ENCODE measurements at places on chromosomes 11 and 22.

DNA sequence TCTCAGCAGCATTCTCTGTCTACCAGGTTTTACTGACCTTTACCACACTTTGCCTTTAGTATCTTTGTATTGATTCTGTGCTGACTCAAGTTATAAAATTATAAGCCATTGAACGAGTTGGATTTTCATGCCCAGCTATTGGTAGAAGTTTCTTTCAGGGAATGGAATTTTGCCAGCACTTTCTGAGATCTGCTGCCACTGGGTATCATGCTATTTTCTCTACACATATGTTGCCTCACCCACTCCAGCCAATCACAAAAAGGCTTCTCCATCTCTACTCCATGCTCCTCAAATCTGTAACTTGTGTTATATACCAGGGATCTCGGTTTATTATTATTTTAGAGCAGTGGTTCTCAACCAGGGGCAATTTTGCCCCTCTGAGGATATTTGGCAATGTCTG lies 25.2 kb downstream of the C11orf96 start:
- H3K27ac ChIP-seq: no peak overlapping the region
- no peak overlapping the region for H3K4me3 ChIP-seq
- DNase-seq: no peak
- peaks cover 37% of the 10 kb centered on the region for H3K27me3 ChIP-seq
- H3K36me3 ChIP-seq: no peaks in the 10 kb centered on the region

GRCh38 chr11:117220568-117220967 lies 11.3 kb downstream of the PCSK7 start:
- DNase-seq: no peak
- H3K27ac ChIP-seq: no peak overlapping the region
- no peaks in the 10 kb centered on the region for H3K27me3 ChIP-seq
- H3K4me1 ChIP-seq: no peaks in the 10 kb centered on the region
- H3K4me3 ChIP-seq: no peak overlapping the region
- H3K36me3 ChIP-seq: peaks cover 15% of the 10 kb centered on the region

- H3K4me3 ChIP-seq: no peak overlapping the region
- no peak for DNase-seq
- no peaks in the 10 kb centered on the region for H3K27me3 ChIP-seq
- H3K4me1 ChIP-seq: no peaks in the 10 kb centered on the region
Observed at GRCh38 chr11:115077740-115078139, 399.4 kb downstream of the NXPE2 start.

DNA sequence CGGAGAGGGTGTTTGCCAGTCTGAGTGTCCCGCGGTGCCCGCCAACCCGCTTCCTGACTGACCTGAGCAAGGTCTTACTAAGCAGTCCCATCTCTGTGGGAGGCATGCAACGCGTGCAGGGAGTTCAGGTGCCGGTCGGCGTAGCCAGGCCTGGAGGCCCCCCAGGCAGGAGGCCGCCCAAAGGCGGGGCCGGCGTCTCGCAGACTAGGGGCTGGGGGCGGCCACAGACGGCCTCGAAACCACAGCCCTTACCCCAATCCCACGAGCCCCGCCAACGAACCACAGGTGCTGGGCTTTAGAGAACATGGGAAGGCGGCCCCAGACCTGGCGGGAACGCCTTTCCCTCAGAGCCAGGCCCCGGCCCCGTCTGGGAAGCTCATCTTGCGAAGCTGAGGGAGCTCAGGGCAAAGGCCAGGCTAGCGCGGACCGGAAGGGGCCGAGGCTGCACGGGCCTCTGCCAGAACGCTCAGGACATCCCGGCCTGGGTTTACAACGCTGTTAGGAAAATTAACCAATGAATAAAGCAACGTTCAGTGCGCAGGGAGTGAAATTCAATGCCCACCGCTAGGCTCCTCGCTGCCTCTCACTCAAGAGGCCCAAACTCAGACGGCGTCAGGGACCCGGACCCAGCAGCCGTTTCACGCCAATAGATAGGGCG lies 2.1 kb upstream of the MTFP1 start:
- DNase-seq: peak; percentile 78
- peak overlapping the region; percentile 95 for H3K27ac ChIP-seq
- peak overlapping the region; percentile 97 for H3K4me3 ChIP-seq
- peaks cover 60% of the 10 kb centered on the region for H3K4me1 ChIP-seq
- peaks cover 16% of the 10 kb centered on the region for H3K36me3 ChIP-seq
- H3K27me3 ChIP-seq: no peaks in the 10 kb centered on the region

DNA sequence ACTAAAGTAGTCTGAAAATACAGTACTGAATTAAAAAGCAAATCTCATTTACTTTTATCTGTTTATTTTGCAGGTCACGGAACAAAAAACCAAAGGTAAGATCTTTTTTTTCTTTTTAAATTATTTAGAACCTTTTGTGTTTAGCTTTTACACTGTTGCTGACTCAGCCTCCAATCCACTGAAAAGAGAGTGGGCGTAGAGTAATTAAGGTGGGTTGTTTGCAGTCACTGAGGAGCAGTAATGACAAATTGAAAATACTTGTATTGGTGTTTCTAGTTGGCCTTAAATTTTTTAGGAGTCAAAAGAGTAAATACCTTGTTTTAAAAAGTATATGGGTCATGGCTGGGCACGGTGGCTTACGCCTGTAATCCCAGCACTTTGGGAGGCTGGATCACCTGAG lies 73.4 kb downstream of the TNRC6B start:
- H3K4me3 ChIP-seq: peak overlapping the region; percentile 8
- peaks cover 4% of the 10 kb centered on the region for H3K36me3 ChIP-seq
- H3K4me1 ChIP-seq: peaks cover 89% of the 10 kb centered on the region
- H3K27me3 ChIP-seq: no peaks in the 10 kb centered on the region
- H3K27ac ChIP-seq: peak overlapping the region; percentile 85
- DNase-seq: peak; percentile 26

- DNase-seq: peak; percentile 23
- H3K4me3 ChIP-seq: peak overlapping the region; percentile 70
- peak overlapping the region; percentile 89 for H3K27ac ChIP-seq
- H3K27me3 ChIP-seq: no peaks in the 10 kb centered on the region
Observed at GRCh38 chr22:24106385-24107381, 74.6 kb upstream of the SUSD2 start.

DNA sequence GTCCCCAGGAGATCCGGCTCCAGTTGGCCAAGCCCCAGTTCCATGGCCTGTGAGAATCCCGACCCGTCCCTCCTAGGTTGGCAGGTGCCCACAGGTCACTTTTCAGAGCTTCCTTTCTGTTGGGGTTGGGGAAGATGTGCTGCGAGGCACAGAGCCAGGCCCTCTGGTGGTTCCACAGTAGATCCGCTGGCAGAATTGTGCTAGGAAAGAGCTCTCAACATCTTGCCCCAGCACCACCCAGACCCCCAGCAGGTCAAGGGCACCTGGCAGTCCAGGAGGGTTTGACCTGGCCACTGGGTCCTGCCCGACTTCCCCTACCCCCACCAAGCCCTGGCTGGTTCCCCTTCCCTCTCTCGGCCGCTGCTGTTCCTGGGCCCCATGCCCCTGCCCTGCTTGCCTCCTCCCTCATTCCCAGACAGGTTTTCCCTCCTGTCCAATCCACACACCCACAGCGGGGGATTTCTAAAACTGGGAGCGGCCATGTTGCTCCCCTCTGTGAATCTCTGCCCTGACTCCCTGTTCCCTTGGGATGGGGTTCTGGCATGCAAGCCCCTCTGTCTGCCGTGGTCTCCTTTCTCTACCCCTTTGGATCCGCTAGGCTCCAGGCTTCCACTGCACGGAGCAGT lies 26.2 kb upstream of the GCAT start:
- H3K4me3 ChIP-seq: no peak overlapping the region
- no peaks in the 10 kb centered on the region for H3K4me1 ChIP-seq
- DNase-seq: no peak
- no peaks in the 10 kb centered on the region for H3K27me3 ChIP-seq
- no peaks in the 10 kb centered on the region for H3K36me3 ChIP-seq

DNA sequence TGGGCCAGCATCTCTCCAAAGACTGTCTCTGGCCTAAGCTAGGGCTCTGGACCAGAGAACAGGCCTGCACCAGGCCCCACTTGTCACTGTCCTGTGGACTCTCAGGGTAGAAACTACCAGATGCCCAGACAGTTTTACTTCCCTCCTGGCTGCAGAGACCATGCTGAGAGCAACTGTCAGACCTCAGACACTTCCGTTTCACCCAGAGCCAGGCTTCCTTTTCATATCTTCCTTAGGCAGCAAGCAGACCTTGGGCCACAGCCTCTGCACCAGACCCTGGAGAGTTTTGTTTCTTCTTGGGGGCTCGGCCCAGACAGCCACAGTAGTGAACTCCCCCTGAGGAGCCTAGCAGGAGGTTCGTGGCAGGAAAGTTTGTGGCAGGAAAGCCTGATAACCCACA lies 12.1 kb upstream of the FCHSD2 start:
- no peaks in the 10 kb centered on the region for H3K36me3 ChIP-seq
- peak overlapping the region; percentile 6 for H3K4me3 ChIP-seq
- H3K27me3 ChIP-seq: no peaks in the 10 kb centered on the region
- peaks cover 57% of the 10 kb centered on the region for H3K4me1 ChIP-seq
- peak overlapping the region; percentile 85 for H3K27ac ChIP-seq

DNA sequence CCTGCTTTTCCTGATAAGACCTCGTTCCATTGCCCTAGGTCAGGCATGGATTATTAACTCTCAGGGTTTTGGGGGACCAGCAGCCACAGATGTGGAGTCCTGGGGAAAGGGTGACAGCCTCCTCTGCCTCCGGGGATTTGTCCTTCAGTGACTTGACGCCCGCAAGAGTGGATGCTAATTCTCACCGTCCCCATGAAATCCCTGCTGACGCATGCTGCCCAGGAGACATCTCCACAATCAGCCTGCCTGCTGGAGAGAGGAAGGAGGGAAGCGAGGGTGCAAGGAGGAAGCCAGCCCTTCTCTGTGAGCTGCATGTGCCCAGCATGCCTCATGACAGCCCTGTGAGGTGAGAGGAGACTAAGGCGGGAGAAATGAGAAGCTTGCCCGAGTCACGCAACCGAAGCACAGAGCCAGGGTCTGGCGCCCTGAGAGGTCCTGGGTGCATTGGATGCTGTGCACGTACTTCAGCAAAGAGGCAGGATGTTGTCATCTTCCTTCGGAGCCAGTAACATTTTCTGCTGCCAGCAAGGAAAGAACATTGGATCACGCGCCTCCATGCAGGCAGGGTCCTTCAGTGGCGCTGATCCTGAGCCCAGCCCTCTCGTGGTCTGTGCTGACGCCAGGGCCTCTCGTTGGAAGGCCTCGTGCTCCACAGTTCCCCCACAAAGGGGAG lies 27.3 kb upstream of the KRTAP5-6 start:
- DNase-seq: no peak
- no peaks in the 10 kb centered on the region for H3K36me3 ChIP-seq
- no peak overlapping the region for H3K4me3 ChIP-seq
- no peaks in the 10 kb centered on the region for H3K4me1 ChIP-seq

DNA sequence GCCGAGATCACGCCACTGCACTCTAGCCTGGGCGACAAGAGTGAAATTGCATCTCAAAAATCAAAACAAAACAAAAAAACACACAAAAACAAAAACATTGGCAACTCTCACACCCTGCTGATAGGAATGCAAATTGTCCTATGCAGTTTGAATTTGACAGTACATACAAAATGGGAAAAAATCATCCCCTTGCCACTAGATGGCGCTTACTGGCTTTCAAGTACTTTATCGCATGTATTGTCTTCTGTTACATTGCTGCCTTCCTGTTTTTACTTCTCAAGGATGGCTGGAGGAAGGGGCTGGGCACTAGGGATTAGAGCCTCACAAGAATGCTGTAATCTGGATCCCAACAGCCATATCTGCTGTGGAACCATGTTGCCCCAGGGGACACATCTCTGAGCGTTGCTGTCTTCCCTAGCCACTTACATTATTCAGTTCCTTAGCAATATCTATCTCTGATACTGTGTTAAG lies 59.4 kb upstream of the A4GALT start:
- no peaks in the 10 kb centered on the region for H3K27me3 ChIP-seq
- DNase-seq: peak; percentile 48
- H3K4me1 ChIP-seq: no peaks in the 10 kb centered on the region
- no peak overlapping the region for H3K27ac ChIP-seq
- H3K4me3 ChIP-seq: no peak overlapping the region
- H3K36me3 ChIP-seq: no peaks in the 10 kb centered on the region

DNA sequence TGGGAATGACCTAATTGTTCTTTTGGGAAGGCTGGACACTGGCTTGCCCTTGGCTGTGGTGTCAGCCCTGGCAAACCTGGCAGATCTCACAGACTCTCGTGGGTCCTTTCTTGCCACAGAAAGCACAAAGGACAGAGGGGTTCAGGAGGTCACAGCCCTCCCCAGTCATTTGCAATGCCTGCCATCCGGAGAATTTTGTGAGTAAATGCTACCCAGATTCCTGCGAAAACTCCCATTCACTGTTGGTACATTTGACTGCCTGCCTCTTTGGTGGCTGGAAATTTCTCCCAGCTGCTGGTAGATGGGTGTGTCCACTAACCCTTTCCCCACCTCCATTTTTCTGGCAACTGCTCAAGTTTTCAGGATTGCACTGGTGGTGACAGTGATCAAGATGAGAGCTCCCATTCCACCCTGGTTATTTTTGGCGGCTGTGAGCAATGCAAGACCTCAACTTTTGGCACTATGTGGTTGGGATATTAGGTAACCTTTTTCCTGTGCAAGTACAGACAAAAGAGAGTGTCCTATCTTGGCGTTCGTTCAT lies 155.7 kb downstream of the NAV2 start:
- no peaks in the 10 kb centered on the region for H3K36me3 ChIP-seq
- peaks cover 4% of the 10 kb centered on the region for H3K27me3 ChIP-seq
- no peaks in the 10 kb centered on the region for H3K4me1 ChIP-seq
- no peak overlapping the region for H3K4me3 ChIP-seq
- no peak for DNase-seq
- H3K27ac ChIP-seq: no peak overlapping the region

- H3K36me3 ChIP-seq: peaks cover 5% of the 10 kb centered on the region
- no peaks in the 10 kb centered on the region for H3K27me3 ChIP-seq
- H3K27ac ChIP-seq: peak overlapping the region; percentile 81
Observed at GRCh38 chr22:46287873-46288751, 8.6 kb upstream of the GTSE1 start.

DNA sequence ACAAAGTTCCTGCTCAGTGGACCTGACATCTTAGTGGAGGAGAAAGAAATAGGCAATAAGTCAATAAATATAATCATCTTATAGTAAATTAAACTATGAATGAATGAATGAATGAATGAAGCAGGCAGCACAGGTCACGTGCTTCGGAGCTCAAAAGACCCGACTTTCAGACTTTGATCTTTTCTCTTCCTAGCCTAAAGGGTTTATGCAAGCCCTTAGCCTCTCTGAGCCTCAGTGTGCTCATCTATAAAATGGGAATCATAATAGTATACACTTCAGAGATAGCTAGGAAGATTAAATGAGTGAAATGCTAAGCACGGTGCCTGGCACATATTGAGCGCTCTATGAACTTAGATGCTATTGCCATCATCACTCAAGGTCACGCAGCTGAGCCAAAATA lies 7.5 kb downstream of the PVALB start:
- H3K36me3 ChIP-seq: no peaks in the 10 kb centered on the region
- no peak overlapping the region for H3K4me3 ChIP-seq
- peaks cover 7% of the 10 kb centered on the region for H3K27me3 ChIP-seq
- peaks cover 14% of the 10 kb centered on the region for H3K4me1 ChIP-seq

DNA sequence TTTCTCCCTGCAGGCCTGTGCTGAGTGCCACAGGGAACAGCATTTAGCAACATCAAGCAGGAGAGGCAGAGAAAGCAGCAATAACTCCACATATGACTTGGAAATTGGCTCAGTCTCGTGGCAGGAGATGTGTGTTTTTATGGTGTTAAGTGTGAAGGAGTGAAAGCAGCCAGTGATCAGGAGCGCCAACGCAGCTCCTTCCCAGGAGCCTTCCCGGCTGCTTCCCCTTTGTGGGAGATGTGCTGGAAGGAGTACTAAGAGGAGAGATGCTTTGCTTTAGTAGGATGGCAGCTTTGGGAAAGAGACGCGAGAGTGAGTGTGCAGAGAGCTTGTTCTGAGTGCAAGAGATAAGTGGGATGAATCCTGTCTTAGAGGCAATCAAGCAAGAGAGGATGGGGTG lies 54.7 kb upstream of the KIRREL3 start:
- H3K4me1 ChIP-seq: no peaks in the 10 kb centered on the region
- no peak overlapping the region for H3K4me3 ChIP-seq
- no peaks in the 10 kb centered on the region for H3K27me3 ChIP-seq
- DNase-seq: no peak
- H3K27ac ChIP-seq: no peak overlapping the region

All from activated T-cell treated with anti-CD3 and anti-CD28 coated beads, Interleukin-2, amount 50 U/mL, for 72 hours (primary cell).